ENCODE measurements at places on chromosomes 6 and 20.

- H3K4me1 ChIP-seq, result no peaks in the 10 kb centered on the region
- no peak overlapping the region for H3K4me3 ChIP-seq
- no peak for DNase-seq
- no peaks in the 10 kb centered on the region for H3K36me3 ChIP-seq
- H3K27me3 ChIP-seq, result no peaks in the 10 kb centered on the region
Observed at GRCh38 chr20:32672982-32673851, 524 bp downstream of the C20orf203 start.

DNA sequence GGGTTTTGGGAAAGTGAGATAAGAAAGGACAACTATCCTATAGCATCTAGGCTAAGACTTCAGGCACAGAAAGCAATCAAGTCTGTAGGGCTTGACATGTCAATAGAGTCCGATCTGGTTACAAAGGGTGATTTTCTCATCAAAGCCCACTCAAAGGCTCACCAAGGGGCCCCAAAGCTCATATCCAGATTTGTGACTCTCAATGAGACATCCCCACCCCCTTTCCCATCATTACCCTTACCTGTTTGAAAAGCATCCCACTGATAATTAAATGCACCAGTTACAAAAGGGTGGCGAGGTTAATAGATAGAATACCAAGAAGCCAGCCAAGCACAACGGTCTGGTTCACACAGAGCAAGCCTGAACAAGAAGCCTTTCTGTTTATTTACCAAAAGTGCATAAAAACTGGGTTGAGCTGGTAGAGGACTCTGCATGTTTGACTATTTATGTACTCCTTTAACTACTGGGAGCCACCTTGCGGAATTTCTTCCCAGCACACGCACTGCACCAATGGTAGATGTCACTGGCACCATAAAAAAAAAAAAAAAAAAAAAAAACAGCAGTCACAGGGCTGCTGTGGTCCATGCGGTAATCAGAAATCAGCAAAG, 6.1 kb downstream of the JAG1 start:
- H3K4me3 ChIP-seq, result no peak overlapping the region
- DNase-seq, result no peak
- no peaks in the 10 kb centered on the region for H3K27me3 ChIP-seq
- no peaks in the 10 kb centered on the region for H3K36me3 ChIP-seq

DNA sequence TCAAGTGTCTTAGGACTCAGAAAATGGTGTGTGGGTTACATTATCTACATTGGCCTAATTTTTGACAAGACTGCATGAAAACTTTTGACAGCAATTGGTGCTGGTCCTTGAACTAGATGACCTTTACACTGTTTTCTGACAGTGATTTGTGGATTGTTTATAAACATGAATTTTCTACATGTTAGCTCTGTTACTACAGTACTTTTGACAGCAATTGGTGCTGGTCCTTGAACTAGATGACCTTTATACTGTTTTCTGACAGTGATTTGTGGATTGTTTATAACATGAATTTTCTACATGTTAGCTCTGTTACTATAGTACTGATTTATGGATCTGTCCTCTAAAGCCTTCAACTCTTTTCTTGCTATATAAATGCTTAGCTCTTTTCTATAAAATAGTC, 16.7 kb downstream of the KCTD20 start:
- no peak overlapping the region for H3K4me3 ChIP-seq
- no peaks in the 10 kb centered on the region for H3K27me3 ChIP-seq
- H3K27ac ChIP-seq, result no peak overlapping the region
- peaks cover 18% of the 10 kb centered on the region for H3K4me1 ChIP-seq
- DNase-seq, result no peak

GRCh38 chr6:40796260-40797221, 209.4 kb upstream of the LRFN2 start:
- H3K27me3 ChIP-seq, result no peaks in the 10 kb centered on the region
- no peaks in the 10 kb centered on the region for H3K4me1 ChIP-seq
- no peak overlapping the region for H3K4me3 ChIP-seq

DNA sequence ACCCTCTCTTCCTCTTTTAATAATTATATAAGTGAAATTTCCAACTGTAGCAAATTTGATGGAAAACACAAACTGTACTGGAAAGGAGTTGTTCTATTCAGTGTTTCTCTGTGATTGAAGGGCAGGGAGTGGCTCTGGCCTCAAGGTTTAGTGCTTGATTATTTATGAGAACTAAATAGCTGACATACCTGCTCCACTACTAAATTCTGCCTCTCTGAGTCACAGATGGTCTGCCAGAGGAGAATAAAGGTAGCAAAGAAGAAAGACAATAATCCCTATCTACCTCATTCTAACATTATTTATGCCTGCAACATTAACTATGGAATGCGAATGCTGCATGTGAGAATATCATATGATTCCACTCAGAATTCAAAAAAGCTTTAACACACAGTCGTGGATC, 9.3 kb downstream of the BMP5 start:
- H3K27me3 ChIP-seq, result no peaks in the 10 kb centered on the region
- H3K4me3 ChIP-seq, result no peak overlapping the region
- no peaks in the 10 kb centered on the region for H3K36me3 ChIP-seq
- no peak overlapping the region for H3K27ac ChIP-seq
- H3K4me1 ChIP-seq, result no peaks in the 10 kb centered on the region

- H3K4me3 ChIP-seq, result no peak overlapping the region
- no peak overlapping the region for H3K27ac ChIP-seq
- H3K36me3 ChIP-seq, result no peaks in the 10 kb centered on the region
- H3K4me1 ChIP-seq, result peaks cover 62% of the 10 kb centered on the region
- no peaks in the 10 kb centered on the region for H3K27me3 ChIP-seq
Observed at GRCh38 chr6:154488248-154488593, 22.3 kb downstream of the CNKSR3 start.

DNA sequence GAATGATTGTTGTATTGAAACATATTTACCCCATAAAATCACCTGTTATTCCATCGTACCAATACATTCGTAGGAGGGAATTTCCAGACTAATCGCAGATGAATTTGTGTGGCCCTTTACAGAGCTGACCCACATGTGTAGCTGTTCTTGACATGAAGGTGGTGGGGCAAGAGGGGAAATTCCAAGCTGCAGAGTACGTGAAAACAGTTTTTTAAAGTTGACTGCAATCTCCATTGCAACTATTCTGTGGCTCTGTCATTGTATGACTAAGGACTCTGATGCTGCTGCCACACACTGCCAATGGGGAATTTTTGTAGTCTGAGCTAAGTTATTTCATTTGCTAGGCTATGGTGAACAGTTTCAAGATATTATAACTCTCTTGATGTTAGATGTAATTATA, 46.4 kb upstream of the ADTRP start:
- H3K27me3 ChIP-seq, result no peaks in the 10 kb centered on the region
- no peaks in the 10 kb centered on the region for H3K36me3 ChIP-seq
- H3K4me1 ChIP-seq, result peaks cover 7% of the 10 kb centered on the region
- no peak overlapping the region for H3K4me3 ChIP-seq

DNA sequence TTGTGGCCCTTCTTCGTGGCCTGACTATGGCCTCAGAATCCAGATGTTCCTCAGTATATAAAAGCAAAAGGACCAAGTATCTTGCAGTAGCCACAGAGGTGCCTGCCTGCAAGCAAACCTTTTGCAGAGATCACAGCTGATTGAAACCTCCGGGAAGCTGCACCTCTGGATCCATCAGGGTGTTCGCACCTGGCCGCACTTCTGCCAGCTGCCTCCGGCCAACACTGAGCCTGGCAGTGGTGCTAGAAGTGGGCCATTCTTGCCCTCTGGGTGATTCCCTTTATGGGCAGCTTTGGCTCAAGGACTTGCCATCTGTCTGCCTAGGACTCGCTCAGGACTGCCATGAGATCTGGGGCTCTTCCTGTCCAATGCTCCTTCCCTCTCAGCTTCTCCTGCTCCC, 214.6 kb upstream of the ECI2 start:
- no peaks in the 10 kb centered on the region for H3K27me3 ChIP-seq
- no peaks in the 10 kb centered on the region for H3K4me1 ChIP-seq
- H3K27ac ChIP-seq, result no peak overlapping the region
- no peaks in the 10 kb centered on the region for H3K36me3 ChIP-seq
- H3K4me3 ChIP-seq, result no peak overlapping the region

GRCh38 chr20:38833857-38834164, 28.3 kb downstream of the PPP1R16B start:
- no peak overlapping the region for H3K27ac ChIP-seq
- no peaks in the 10 kb centered on the region for H3K27me3 ChIP-seq
- H3K4me3 ChIP-seq, result no peak overlapping the region
- DNase-seq, result no peak
- H3K4me1 ChIP-seq, result no peaks in the 10 kb centered on the region
- no peaks in the 10 kb centered on the region for H3K36me3 ChIP-seq

DNA sequence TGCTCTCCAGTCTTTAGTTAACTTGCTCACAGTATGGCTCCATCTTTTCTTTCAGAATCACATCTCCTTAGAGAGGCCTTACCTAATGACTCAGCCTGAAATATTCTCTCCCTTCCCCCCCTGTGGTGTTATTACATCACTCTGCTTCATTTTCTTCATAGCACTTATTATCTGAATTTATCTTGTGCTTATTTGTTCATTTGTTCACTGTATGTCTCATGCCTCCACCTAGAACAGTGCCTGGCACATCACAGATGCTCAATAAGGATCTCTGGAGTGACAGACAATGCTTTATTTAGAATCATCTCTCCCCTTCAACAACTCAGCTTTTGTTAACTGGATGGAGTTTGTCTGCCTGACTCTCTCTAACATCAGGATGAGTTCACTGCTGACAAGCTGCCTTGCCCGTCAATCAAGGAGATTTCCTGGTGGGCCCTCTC, 96.6 kb upstream of the MAN1A1 start:
- H3K27me3 ChIP-seq, result no peaks in the 10 kb centered on the region
- no peak for DNase-seq
- H3K4me3 ChIP-seq, result no peak overlapping the region

GRCh38 chr6:117676577-117677218, 1.4 kb downstream of the NUS1 start:
- H3K4me3 ChIP-seq, result peak overlapping the region; percentile 83
- H3K27me3 ChIP-seq, result no peaks in the 10 kb centered on the region
- no peak for DNase-seq
- no peaks in the 10 kb centered on the region for H3K36me3 ChIP-seq
- H3K27ac ChIP-seq, result peak overlapping the region; percentile 29

- no peak overlapping the region for H3K27ac ChIP-seq
- H3K27me3 ChIP-seq, result no peaks in the 10 kb centered on the region
- peak; percentile 50 for DNase-seq
- peaks cover 10% of the 10 kb centered on the region for H3K36me3 ChIP-seq
Observed at GRCh38 chr20:62914970-62915457, 11.3 kb downstream of the DIDO1 start.

DNA sequence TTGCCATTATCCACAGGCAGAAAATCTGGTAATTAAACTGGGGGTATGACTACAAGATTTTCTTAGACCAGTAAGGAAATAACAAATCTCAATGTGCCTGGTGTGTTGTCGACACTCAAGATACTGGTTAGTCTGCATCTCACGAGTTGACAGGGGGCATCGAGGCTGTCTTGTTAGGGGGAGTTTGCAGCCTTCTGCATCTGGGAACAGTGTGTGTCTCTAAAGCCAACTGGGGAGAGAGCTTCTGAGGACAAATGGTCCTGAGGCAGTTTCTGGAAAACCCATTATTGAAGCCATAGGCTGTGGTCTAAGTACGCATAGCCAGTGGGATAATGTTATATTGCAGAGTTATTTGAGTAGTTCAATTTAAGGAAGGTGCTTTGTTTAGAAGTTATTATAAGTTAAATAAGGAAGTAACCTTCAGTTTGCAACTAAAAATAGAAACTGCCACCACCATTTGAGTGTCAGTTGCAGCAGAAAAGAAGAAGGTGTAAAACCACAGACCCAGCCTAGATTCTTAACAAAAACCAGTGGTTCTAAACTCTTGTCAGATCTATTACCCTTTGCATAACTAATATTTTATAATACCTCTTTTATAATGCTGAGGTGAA, 15.4 kb upstream of the MAPK13 start:
- H3K27me3 ChIP-seq, result no peaks in the 10 kb centered on the region
- H3K4me3 ChIP-seq, result no peak overlapping the region
- H3K4me1 ChIP-seq, result no peaks in the 10 kb centered on the region
- no peak for DNase-seq
- no peak overlapping the region for H3K27ac ChIP-seq
- H3K36me3 ChIP-seq, result no peaks in the 10 kb centered on the region

DNA sequence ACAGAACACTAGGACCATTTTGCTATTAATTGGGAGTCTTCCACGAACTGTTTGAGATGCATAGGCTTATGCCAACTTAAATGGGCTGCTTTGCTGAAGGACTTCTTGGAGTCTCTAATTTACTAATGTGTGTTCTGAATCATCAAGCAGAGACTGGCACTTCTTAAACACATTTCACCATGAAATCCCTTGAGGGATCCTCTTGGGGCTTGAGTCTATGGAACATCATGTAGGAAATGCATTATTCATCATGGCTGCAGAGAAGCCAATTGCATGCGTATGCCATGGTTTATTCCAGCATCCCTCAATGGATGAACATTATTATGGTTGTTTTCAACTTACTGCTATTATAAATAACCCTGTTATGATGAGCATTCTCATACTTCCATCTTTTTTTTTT, 73.4 kb downstream of the FGD2 start:
- H3K4me3 ChIP-seq, result no peak overlapping the region
- peaks cover 8% of the 10 kb centered on the region for H3K4me1 ChIP-seq
- H3K36me3 ChIP-seq, result no peaks in the 10 kb centered on the region
- no peak for DNase-seq
- no peaks in the 10 kb centered on the region for H3K27me3 ChIP-seq

GRCh38 chr20:6122111-6122872, 538 bp downstream of the FERMT1 start:
- DNase-seq, result peak; percentile 16
- H3K4me3 ChIP-seq, result peak overlapping the region; percentile 37
- peak overlapping the region; percentile 65 for H3K27ac ChIP-seq
- peaks cover 18% of the 10 kb centered on the region for H3K4me1 ChIP-seq
- H3K36me3 ChIP-seq, result no peaks in the 10 kb centered on the region

- H3K4me1 ChIP-seq, result peaks cover 36% of the 10 kb centered on the region
- no peak overlapping the region for H3K27ac ChIP-seq
- H3K36me3 ChIP-seq, result no peaks in the 10 kb centered on the region
- no peak overlapping the region for H3K4me3 ChIP-seq
- H3K27me3 ChIP-seq, result no peaks in the 10 kb centered on the region
- DNase-seq, result no peak
Observed at GRCh38 chr20:46312945-46313861, 4.9 kb upstream of the CDH22 start.

- H3K36me3 ChIP-seq, result no peaks in the 10 kb centered on the region
- H3K27ac ChIP-seq, result no peak overlapping the region
- no peaks in the 10 kb centered on the region for H3K4me1 ChIP-seq
- no peak overlapping the region for H3K4me3 ChIP-seq
- no peaks in the 10 kb centered on the region for H3K27me3 ChIP-seq
Observed at GRCh38 chr6:155013457-155013876, 18.4 kb downstream of the TIAM2 start.

GRCh38 chr6:134979142-134979541, 29.2 kb upstream of the ALDH8A1 start:
- no peak for DNase-seq
- H3K36me3 ChIP-seq, result no peaks in the 10 kb centered on the region
- H3K27ac ChIP-seq, result no peak overlapping the region
- H3K4me1 ChIP-seq, result no peaks in the 10 kb centered on the region
- H3K27me3 ChIP-seq, result no peaks in the 10 kb centered on the region
- no peak overlapping the region for H3K4me3 ChIP-seq

- no peak overlapping the region for H3K4me3 ChIP-seq
- no peaks in the 10 kb centered on the region for H3K27me3 ChIP-seq
- no peaks in the 10 kb centered on the region for H3K4me1 ChIP-seq
- H3K36me3 ChIP-seq, result no peaks in the 10 kb centered on the region
Observed at GRCh38 chr6:143276436-143276835, 174.1 kb downstream of the ADAT2 start.
